Suprapubic skin (tissue), 4 donors: ENCODE measurements at places on chromosomes 1 and 21. TPM values are rescaled to one million over a fixed set of nuclear protein-coding genes. Genes with fewer than 3 reads are reported as not detected.

AGT gene
- not detected for total RNA-seq

CD244 gene
- total RNA-seq: not detected

LRRC3 gene
- total RNA-seq: 6.2 TPM

RTCA gene
- total RNA-seq: 8.4 TPM

CELA3A gene
- not detected for total RNA-seq

PGBD5 gene
- 0.16 TPM for total RNA-seq

SPRR2G gene
- total RNA-seq: 6.8 TPM

ELAPOR1 gene
- total RNA-seq: 28.2 TPM

VWA5B1 gene
- total RNA-seq: not detected

FCAMR gene
- not detected for total RNA-seq

SPTA1 gene
- not detected for total RNA-seq

AMY1B gene
- not detected for total RNA-seq

IGSF8 gene
- total RNA-seq: 49.7 TPM

ADAMTSL4 gene
- 21.6 TPM for total RNA-seq
